ENCODE measurements at places on chromosomes 1 and 21.

DNA sequence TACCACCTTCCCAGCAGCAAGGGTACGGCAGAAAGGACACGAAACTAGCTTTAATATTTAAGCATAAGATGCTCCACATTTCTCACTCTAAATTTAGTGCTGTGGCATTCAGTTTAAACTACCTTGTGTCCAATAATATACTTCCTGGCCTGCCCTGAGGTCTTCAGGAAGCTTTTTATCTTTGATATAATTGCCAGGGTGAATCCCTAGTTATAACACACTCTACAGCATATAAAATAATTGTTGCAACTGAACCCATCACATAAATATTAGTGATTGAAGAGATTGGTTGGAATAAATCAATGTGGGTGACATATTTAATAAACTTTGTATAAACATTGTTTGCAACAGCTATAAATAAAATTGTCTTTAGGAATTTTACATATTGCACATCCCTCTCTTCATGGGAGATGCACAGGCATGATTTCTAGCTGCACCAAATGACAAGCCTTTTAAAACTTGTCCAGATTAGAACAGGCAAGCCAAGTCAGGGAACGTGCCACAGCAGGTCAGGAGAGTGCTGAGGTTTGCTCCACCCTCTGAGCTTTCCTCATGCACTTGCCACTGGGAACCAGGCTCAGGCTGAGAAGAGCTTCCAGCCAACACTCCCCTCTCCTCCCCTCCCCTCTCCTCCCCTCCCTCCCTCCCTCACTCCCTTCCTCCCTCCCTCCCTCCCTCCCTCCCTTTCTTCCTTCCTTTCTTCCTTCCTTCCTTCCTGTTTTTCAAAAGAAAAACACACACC lies 623.2 kb upstream of the PKN2 start:
- DNase-seq = no peak

DNA sequence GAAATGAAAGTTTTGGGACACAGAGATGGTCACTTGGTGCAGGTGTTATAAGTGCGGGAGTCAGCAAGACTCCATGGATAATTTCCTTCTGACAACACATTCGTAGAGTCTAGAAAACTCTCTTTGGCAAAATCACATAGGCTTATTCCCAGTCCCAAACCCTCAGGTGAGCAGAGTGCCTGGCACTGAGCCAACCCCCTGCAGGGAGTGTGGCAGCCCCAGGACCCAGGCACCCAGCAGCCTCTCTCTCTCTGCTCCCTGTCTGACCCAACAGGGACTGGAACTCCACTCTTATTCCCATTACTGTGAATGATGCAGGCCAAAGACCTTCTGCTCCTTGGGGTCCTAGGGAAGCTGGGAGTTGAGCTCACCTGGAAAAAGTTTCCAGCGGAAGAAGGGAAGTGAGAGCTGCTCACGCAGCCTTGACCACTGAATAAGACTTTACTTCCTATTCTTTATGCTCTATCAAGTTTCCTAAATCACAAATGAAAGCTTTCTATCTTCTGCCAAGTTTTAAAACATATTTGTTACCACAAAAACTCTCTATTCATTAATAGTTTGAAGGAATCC lies 132.6 kb upstream of the ETV3 start:
- DNase-seq = no peak

- no peak for DNase-seq
Observed at GRCh38 chr1:168717906-168718891, 10.8 kb downstream of the DPT start.

DNA sequence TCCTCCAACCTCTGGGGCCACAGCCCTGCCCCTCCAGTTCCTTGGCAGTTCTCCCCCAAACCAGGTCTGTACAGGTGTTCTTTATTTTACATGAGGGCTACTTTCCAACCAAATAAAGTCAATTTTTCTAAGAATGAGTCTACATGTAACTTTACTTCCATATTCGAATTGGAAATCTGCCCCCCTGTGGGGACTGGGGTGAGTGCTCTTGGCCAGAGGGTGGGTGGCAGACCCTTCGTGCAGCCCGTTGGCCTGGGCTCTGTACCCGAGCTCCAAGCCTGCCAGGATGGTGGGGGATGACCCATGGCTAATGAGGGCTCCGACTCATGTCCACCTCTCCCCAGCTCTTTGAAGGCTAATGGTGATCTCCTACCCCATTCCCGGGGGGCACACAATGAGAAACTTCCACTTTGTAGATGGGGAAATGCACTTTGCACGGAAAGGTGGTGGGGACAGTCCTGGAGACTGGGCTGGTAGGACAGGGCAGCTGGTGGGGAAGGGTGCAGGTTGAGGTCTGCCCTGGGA lies 589 bp upstream of the CATSPER4 start:
- DNase-seq = no peak

DNA sequence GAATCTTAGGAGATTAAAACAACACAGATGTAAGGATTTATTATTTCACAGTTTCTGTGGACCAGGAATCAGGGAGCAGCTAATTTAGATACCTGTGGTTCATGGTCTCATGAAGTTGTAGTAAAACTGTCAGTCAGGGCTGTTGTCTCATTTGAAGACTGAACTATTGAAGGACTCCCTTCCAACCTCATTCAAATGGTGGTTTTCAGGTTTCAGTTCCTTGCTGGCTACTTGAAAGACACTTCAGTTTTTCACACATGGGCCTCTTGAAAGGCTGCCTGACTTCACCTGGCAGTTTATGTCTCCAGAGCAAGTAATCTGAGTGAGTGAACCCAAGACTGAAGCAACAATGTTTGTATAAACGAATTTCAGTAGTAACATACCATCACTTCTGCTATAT lies 915.9 kb downstream of the PLA2G4A start:
- DNase-seq = no peak

GRCh38 chr1:6545276-6546112 lies 8.8 kb downstream of the NOL9 start:
- DNase-seq = no peak

- peak; percentile 37 for DNase-seq
Observed at GRCh38 chr1:64948905-64949833, 17.2 kb downstream of the JAK1 start.

DNA sequence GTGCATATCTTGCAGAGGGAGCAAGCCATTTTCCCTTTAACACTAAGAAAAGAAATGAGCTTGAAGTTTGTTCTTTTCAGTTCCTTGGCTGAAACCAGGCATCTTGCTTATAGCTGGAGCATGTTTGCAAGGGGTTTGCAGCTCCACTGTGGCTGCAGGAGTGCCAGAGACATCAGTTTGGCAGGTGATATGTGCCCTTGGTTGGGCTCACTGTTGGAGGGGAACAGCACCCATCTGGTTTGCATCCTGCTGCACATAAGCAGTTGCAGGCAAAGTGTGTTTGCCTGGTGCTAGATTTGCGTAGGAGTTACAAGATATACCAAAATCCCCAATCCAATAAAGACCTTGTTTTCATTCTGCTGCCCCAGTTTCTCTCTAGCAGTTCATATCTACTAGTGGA lies 47.8 kb upstream of the IKBKE start:
- DNase-seq = no peak

DNA sequence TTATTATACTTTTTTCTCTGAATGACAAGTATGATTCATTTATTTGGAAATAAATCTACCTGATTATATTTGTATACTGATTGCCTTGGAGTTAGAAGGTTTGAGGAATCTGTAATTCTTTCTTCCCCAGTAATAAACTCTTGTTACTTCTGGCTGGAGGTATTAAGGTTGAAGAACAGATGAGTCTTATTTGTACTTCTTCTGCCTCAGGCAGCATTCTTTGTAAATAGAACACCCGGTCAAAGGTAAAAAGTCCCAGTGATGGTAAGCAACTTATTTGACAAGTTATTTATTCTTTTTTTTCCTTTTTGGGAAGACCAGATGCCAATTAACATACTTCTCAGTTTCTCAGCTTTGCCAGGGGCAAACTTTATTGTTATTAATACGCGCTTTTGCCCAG lies 12.9 kb downstream of the SNX27 start:
- no peak for DNase-seq

DNA sequence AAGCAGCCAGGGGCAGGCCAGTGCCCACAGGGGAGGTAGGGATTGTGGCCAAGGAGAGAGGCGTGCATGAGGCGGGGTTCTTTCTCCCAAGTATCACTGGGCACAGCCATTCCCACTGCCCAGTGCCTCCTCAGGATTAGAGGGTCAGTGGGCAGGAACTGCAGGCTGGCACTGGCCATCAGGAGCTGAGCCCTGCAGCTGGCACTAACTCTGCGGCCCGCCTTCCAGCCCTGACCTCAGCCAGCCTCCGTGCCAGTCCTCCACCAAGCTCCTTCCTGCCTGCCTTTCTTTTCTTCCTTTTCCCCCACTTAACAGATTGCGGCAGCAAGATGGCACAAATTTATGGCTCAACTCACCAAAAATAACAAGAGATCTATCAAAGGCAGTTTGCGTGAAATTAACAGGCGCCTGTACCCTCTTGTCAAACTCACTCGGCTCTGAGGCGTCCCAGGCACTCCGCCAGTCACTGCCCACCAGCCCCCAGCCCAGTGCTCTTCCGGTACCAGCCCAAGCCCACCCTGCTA lies 11.1 kb downstream of the ADGRB2 start:
- no peak for DNase-seq

DNA sequence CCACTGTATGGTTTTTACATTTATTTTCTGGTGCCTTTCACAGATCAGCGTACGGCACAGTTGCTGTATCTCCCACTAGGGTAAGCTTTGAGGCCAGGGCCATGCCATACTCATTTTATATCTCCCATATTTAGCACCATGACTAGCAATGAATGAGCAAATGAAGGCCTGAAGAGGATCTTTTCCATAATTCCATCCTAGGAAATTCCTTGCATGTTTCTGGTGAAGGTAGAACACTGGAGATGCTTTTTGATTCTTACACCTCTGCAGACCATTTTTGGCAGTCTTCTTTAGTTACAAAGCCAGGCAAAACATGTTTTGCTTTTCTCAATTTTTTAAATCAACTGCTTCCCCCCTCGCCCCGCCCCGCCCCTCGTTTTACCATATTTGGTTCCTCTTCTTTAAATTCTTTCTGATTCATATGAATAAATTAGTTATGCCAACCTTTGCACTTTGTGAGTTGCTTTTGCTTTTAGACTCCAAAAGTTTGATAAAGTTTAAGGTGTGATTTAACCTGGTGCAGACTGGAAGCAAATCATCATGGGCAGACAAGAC lies 78.9 kb upstream of the AK4 start:
- no peak for DNase-seq

DNA sequence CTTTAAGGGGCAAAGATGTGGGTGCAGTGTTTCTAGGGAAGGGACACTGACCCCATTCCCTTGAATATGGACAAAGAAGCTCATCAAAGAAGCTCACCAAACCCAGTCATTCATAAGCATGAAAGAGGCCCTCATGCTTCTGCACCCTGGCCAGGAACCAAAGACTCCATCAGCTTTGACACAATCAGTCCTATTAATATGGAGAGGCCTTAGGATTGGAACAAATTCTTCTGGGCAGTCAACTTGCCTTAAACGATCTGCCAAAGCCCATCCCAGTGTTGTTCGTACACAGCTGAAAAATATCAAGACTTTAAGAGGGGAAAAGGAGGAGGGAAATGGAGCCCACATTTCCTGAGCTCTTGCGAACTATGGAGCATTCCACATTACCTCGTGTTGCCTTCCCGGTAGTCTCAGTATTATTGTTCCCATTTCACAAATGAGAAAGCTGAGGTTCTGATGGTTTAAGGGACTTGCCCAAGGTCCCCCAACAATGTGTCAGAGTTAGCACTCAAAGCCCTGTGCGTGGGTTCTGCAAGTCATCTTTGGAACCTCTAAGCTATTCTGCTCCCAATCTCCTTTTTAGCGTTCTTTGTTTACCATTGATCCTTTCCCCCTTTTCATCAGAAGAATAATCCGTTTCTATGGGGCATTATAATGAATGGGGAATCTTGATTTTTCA lies 161.9 kb downstream of the ZBTB18 start:
- no peak for DNase-seq

DNA sequence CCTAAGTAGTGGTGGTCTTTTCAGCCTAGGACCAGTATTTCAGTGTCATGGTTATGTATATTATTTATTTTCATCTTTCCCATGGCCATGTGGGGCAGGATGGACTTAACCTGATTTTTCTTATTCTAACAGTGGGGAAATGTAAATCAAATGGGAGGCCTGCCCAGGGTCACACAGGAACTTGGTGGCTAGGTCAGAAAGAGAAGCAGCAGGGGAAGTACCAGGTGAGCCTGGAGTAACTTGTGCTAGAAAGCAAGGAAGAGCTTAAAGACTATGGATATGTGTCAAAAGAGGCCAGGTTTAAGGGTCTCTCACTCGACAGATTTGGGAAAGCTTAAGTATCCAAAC lies 936 bp downstream of the ZFP69B start:
- no peak for DNase-seq

- DNase-seq = peak; percentile 10
Observed at GRCh38 chr21:21230672-21231071, 232.5 kb downstream of the NCAM2 start.

- no peak for DNase-seq
Observed at GRCh38 chr21:42653231-42654061, at the start of gene PDE9A. TSS of gene PDE9A (plus strand) at chr21:42653621. CDS start at chr21:42653815, 194 bp downstream.

All from EH (cell line).